ENCODE measurements at places on chromosomes 1 and 21. TPM values are rescaled to one million over a fixed set of nuclear protein-coding genes. Genes with fewer than 3 reads are reported as not detected.

- no peak for DNase-seq
Observed at GRCh38 chr1:168786476-168787330, 57.7 kb upstream of the DPT start.

- peak; percentile 82 for DNase-seq
Observed at GRCh38 chr1:153922076-153922971, 448 bp downstream of the GATAD2B start.

GRCh38 chr21:39105341-39105765, 77.9 kb downstream of the PSMG1 start:
- no peak for DNase-seq

DNA sequence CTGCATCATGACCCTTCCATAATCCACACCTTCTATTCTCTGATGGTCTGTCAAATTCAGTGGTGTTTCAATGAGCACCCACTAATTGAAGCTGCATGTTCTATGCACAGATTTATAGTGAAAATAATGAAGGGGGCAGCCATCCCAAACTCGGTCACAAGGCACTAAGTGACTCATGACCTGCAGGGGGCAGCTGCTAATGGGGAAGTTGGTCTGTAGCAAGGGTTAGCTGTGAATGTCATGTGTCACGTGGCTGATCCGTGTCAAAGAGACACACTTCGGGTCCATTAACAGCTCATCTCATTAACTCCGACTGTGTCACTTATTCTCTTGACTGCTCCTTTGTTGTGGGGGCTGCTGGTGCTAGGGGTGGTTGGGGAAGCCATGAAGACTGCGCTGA, 306.6 kb downstream of the PCP4 start:
- no peak for DNase-seq

DNA sequence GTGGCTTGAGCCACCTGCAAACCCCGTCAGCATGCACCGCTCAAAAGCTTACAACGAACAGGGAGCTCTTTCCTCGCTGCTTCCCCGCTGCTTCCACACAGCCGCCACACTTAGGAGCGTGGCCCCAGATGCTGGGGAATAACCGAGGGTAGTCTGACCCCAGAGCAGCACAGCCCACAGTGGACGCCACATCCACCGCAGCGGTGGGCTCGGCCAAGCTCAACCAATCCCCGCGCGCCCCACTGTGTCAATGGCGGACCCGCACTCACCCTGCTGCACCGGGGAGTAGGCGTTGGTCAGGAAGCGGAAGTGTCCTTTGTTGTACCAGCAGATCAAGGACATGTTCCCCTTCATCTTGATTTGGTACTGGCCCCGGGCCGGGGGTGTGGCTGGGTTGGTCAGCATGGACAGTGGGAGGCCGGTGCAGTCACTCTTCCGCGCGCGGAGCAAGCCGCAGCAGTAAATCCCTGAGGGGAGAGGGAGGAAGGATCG, 93.5 kb downstream of the PGBD5 start:
- DNase-seq = no peak

DNA sequence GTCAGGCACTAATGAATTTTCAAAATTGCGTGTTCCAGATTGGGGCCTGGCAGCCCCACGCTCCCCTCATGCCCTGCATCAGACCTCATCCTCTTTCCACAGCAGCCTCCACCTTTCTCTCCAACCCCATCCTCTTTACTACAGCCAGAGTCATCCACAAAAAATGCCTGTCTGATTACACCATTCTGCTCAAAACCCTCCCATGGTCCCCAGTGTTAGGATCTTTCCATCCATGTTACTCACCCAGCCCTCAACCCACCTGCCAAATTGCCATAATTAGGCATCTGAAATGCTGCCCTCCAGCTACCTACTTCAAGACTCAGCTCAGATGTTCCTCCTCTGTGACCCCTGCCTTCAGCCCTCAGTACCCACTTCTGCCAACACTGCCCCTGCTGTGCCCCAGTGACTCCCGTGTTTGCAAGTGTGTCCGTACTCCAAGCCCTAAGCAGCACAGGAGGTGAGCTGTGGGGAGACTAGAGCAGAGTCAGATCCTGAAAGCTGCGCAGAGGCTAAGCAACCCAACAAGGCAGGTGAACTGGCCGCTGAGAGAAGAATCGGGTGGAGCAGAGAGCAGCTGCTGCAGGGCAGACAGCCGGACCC, 715 bp upstream of the ARTN start:
- DNase-seq = no peak

GRCh38 chr1:17922833-17923232, 167.7 kb downstream of the ACTL8 start:
- DNase-seq = no peak

DNA sequence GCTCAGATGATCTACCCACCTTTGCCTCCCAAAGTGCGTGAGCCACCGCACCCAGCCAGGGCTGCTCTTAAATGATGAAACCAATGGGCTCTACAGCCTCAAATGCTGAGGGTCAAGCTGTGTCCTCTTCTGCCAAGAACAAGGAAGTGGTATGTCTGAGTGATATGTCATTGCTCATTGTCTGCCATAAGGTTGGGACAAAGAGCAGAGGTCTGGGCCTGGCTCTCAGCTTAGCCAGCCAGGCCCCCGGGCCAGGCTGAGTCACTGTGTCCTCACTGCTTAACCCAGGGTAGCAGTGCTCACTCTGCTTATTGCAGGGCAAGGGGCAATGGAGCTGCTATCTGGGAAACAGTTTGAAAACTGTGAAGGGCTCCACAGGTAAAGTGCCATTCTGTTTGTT, 8.3 kb upstream of the ETS2 start:
- no peak for DNase-seq

- DNase-seq = peak; percentile 50
Observed at GRCh38 chr1:22204989-22205913, 62.4 kb upstream of the WNT4 start.

DNA sequence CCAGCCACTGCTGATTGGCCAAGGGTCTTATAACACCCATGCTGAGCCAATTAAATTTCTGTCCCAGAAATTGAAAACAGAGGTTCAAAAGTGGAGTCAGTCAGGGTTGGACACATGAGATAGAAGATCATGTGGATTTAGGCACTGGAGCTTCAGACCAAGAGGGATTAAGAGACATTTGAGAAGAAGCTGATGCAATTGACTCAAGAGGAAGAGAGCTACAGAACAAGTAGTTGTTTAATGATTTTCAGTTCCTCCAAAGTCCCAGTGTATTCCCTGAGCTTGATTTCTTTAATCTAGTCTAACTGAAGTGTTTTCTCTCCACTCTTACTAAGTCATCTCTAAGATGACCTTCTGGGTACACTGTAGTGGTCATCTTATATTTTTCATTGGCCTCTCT, 227.1 kb downstream of the DUSP10 start:
- no peak for DNase-seq

DNA sequence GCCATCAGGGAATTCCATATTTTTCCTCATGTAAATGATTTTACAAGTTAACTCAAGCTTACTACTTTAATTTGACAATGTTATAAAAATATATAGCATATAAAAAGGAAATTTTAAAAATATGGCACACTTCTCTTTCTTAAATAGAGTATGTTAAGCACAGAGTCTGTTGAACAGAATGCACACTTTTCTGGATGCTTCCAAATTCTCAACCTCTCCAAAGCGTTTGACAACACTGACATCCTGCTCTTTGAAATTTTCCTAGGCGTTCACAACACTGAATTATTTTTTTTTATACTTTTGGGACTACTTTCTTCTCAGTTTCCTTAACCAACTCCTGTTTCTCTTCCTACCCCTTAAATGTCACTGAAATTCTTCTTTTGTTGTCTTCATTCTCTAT, 117.8 kb upstream of the PLXNA2 start:
- no peak for DNase-seq

GRCh38 chr1:65222340-65222940, 74.4 kb downstream of the AK4 start:
- DNase-seq = no peak

DNA sequence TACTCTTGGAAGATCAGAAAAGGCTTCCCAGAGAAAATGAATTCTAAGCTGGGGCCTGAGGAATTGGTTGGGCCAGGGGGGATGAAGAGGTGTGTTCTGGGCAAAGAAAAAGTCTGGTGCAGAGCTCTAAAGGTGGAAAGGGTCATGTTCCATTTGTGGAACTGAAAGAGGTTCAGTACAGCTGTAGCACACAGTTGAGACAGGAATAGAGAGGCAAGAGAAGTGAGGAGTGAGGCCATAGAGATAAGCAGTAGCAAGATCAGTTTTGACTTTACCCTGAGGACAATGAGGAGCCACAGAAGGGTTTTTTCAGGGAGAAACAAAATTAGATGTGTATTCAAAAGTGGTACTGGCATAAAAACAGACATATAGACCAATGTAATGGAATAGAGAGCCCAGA, 30.3 kb upstream of the MUTYH start:
- DNase-seq = no peak

- no peak for DNase-seq
Observed at GRCh38 chr1:208219098-208219658, 25.0 kb downstream of the PLXNA2 start.

DNA sequence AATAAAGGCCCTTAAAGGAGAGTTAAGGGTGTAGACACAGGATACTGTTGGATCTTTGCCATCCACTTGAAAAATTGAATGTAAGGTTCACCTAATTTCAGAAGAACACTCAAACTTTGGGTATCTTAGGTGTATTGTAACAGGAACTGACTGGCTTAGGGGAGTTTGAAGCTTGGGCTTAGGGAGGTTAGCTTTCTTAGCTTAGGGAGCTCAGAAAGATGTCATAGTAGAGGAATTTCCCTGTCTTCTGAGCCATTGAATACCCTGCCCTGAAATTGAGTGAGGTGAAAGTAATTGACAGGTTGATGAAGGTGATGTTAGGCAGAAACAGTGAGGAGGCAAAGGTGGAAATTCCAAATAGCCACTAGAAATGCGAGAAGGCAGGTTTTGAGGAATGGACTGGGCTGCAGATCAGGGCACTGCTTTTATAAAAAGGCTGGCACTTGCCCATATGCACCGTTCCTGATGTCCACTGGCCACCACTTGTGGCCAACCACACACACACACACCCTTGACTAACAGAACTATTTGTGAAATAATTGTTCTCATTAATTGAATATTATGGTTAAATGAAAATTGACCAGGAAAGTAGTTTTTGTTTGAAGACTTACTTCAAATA, 16.5 kb downstream of the BACH1 start:
- DNase-seq = no peak

- DNase-seq = no peak
Observed at GRCh38 chr1:44685881-44686280, 11.4 kb downstream of the ARMH1 start.

DNA sequence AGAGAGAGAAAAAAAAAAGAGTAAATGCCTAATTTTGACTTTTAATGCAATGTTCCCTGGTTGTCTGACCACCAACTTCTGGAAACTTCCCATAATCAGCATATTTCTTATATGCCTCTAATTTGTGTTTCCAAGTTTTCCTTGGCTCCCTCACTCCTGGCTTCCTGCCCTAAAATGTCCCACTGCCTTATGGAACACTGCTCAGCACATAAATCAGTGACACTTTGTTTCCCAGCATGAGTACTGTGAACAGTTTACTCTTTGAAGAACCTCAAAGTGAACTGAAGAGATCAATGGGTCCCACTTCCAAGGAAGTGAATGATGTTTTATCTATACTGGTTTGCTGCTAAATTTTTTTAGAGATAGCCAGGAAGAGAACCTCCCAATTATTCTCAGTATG, 271.3 kb upstream of the PRMT6 start:
- no peak for DNase-seq

- no peak for DNase-seq
Observed at GRCh38 chr1:11703357-11704193, 12.1 kb downstream of the DRAXIN start.

DNA sequence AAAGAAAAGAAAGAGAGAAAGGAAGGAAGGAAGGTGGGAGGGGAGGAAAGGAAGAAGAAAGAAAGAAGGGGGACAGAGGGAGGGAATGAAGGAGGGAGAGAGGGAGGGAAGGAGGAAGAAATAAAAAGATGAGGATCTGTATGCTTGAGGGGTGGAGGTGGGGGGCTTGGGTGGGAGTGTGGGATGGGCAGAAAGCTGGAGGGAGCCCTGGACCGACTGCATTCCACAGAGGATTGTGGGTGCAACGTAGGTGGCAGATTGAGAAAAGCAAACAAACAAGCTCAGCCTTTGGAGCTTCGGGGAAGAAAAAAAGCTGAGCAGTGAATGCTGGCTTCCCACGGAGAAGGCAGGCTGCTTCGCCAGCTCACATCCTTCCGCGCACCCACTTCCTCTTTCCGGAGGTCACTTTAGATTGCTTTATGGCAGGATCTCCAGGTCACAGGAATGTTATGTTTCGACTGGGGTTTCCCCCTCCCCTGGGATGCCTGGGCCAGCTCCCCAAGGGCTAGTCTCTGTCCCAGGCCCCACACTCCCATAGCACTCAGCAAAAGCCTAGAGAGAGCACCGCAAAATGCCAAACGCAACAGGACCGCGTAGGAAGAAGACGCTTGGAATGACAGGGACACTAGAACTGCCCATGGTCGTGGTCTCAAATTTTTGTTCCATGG, 20.7 kb upstream of the LGALS8 start:
- no peak for DNase-seq

DNA sequence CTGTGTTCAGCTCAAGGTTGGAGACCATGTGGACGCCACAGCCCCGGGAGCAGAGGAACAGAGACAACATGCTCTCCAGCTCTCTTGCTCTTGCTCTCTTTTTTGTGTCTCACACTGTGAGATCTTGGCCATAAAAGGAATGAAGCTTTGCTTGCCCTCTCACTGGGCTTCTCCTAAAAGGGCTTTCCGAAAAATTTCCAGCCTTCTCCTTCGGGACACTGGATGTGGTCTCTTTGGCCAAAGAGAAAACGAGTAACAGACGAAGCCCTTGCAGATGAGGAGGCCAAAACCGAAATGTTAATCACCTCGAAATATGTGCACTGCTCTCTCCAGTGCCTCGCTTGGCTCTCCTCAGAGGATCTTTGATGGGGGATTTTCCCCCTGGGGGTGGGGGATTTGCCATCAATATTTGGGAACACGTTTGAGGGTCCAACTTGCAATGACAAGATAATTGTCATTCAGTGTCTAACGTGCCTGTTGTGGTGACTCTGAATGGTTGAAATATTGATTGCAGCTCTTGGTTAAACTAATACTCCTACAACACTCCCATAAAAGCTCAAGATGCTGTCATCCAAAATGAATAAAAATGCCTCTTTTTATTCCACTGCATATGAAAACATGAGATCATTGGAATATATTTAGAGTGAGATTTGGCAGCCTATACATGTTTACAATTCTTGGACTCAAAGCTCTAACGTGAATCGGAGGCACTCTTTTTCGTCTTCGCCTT, 68.6 kb upstream of the ANGPTL1 start:
- no peak for DNase-seq

The PADI2 gene
- total RNA-seq = 27.2 TPM

The UMODL1 gene
- not detected for total RNA-seq

The FGR gene
- total RNA-seq = 4.2 TPM

The EXOC8 gene
- 20.4 TPM for total RNA-seq

The OR2T2 gene
- total RNA-seq = 0.31 TPM

The TEDDM1 gene
- total RNA-seq = not detected

All from suprapubic skin (tissue), 4 donors.